AG10803 (cell line): ENCODE measurements at places on chromosomes 16 and 17.

- DNase-seq = no peak
These were observed 157.0 kb downstream of the COPRS start for GRCh38 chr17:31702041-31702440.

DNA sequence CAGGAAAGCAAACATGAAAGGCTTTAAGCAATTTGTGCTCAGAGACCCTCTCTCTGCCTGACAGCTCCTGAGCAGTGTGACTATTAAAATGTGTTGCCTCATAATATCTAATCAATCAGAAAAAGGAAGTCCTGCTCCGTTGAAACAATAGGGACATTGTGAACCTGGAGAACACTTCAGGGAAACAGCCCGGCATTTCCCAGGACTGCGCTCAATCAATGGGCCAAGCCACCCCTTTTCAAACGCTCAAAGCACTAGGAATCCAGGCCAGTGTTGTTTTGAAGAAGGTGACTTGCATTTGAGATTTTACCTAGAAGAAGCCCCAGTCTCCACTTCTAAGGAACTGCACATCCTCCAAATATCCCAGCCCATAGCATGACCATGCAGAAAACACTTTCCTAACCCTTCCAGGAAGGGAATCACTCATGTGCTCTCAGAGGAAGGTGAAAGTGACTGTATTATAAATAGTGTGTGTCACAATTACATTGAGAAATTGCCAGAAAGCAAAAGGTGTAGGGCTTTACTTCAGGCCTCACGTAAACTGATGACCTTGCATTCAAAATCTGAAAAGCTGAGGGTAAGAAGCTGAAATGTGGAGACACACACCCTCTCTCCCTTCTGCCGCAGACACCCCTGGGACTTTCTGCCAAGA lies 19.4 kb downstream of the CDRT4 start:
- DNase-seq = no peak

DNA sequence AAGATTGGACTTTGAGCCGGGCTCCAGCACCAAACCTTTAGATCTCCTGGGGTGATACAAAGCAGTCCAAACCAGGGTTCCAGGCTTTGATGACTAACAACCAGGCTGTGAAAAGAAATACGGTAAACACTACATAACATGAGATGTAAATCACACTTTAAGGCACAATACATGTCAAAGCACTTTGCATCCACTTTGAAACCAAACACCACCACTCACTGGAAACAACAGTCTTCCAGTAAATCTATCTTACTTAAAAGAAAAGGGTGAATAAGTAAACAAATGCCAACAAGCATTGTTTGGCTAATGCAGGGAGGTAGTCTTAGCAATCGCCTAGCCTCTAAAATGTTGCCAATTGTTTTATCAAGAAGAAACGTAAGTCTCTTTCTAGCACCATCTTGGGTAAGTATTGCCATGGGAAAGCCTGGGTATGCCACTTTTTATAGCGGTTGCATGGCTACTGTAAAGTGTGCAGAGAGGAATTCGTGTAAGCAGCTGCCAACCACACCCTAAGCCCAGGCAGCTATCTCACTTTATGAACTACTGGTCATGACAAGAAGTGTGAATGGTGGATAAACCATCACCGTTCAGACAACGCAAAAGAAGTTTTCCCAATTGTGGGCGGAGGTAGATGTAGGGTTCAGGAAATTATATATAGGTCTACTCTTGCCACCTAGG lies 267.4 kb upstream of the PSMD7 start:
- no peak for DNase-seq

GRCh38 chr17:20216853-20217252 lies 207.7 kb downstream of the SPECC1 start:
- no peak for DNase-seq

DNA sequence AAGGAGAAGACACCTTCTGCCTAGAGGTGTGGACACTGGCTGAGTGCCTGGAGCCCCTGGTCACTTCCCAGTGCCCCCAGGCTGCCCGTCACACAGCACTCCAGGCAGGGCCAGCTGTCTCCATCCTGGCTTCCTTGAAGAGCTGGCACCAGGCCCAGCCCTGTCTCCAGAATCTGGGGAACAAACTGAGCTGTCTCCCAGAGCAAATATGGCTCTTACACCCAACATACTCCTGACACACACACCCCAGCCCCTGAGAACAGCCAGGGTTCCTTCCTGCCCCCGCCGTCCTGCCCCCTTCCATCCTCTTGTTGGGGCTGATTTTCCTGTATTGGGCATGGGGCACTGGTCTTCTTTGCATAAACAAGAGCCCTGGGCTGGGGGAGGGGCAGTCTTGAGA lies 9.1 kb downstream of the NHERF1 start:
- no peak for DNase-seq

GRCh38 chr17:30477774-30478115 lies 537 bp downstream of the GOSR1 start:
- peak; percentile 20 for DNase-seq

GRCh38 chr17:75152922-75153779 lies 1.2 kb downstream of the JPT1 start:
- DNase-seq = no peak

DNA sequence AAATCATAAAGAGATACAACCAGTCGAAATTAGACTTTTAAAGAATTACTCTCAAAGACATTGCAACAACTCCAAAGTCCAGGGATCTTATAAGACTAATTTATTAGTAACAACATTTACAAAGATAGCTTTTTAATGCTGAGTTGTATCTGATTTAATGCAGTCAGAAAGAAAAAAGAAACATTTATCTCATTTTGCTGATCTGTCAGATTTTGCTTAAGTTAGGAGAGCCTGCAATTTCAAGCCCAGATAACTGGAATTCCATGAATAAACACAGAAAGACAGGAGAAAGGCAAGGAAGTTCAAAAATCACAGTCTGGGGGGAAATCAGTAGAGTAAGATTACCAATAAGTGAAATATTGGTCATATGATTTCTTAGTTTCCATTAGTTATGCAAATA lies 22.9 kb downstream of the SLFN11 start:
- DNase-seq = no peak

GRCh38 chr16:5328546-5328945 lies 231.0 kb upstream of the EEF2KMT start:
- DNase-seq = no peak

DNA sequence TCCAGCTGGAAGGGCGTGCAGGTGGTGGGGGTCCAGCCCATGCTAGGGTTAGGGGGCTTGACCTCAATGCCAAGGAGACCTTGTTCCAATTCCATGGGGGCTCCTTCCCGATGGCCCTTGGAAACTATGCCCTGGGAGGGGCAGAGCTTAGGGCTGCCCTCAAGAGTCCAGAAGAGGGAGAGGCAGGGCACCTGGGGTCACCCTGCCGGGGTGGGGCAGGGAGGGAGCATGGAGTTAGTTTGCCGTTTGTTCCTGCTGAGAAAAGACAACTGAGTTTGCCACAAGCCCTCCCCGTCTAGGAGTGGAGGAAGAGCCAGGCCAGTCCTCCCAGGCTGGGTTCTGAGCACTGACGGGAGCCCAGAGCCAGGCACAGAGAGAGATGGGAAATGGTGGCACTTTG lies 21.4 kb downstream of the MMP15 start:
- no peak for DNase-seq

- no peak for DNase-seq
These were observed 177.4 kb downstream of the PRKCB start for GRCh38 chr16:24013054-24013636.

DNA sequence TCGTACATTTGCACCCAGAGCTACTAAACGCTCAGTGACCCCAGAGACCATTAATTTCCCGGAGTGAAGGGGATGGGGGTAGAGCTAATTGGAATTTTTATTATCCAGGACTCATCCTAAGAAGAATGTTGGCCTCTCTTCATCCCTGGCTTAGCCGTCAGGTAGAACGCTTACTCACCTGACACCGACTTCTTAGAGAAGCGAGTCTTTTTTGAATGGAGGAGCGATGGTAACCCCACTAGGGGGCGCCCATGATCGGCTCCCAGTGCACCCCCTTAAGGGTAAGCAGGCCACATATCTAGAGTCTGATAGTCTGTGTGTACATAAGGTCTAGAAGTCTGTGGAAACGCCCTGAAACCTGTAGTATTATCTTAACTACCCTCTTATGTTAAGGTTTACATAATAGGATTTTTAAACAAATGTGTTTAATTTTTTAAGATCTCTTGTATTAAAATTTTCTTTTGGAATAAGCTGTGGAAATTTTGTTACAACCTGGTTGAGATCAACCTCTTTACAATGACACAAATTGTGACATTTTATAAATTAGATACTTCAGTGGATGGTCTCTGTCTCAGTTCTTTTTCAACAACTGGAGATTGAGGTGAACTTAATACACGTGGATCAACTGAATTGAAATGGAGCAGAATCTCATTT lies 229.8 kb downstream of the CPPED1 start:
- DNase-seq = peak; percentile 35

DNA sequence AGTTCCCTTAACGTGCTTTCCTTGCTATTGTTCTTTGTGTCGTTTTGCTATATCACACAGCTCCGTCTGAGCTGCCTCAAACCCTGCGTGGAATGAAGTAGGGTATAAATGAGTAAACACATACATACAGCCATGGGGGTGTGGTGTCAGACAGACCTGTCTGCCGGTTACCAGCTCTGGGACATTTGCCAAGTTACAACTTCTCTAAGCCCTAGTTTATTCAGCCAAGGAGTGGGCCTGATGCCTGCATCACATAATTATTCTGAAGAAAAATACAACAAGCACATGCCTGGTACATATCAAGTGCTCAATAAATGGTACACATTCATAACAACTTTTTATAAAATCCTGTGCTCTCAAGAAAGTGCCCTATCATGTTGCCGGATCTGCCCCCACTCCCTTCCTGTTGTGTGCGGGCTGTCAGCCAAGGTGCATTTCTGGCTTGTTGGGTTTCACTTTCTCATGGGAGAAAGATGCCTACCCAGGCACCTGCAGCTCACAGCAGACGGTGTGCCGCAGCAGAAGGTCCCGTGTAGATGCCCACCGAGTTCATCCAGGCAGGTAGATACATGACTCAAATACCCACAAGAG lies 30.5 kb downstream of the SMPD3 start:
- no peak for DNase-seq

DNA sequence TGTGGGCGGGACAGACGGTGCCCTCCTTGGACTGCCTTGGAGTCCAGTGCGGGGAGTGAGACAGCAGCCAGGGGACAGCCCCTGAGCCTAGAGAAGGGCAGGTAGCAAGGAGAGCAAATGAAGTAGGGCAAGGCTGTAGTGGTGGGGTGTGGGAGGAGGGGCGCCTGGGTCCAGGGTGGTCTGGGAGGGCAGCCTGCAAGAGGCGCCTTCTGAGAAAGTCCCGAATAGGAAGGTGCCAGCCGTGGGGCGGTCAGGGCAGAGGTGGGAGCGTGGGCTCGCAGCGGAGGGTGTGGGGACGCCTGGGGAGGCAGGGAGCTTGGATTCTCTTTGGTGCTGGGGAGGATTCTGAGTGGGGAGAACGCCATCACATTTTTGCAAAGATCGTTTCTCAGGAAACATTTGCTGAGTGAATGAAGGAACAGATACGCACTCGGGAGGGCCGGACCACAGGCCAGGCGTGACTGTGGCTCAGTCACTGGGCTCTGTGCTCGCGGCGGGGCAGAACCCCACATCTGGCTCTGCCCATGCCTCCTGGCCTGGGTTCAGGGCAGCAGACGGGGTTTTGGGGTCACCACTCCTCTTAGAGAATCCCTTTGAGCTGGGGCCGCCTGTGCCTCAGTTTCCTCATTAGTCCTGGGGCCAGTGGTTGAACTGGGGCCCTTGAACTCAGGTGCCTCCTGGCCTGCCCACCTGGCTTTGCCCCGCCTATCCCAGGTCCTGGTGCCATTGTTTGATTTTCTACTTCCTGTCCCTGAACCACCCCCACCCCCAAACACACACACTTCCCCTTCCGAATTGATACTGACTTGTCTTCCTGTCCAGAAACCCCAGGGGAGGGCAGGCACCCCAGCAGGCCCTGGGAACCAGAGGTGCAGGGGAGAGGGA lies 4.2 kb downstream of the SNN start:
- DNase-seq = no peak

GRCh38 chr17:3915995-3916696 lies at the start of gene P2RX1:
P2RX1 (minus strand) TSS chr17:3916465; CDS start chr17:3916225, 240 bp downstream.
- DNase-seq = no peak

DNA sequence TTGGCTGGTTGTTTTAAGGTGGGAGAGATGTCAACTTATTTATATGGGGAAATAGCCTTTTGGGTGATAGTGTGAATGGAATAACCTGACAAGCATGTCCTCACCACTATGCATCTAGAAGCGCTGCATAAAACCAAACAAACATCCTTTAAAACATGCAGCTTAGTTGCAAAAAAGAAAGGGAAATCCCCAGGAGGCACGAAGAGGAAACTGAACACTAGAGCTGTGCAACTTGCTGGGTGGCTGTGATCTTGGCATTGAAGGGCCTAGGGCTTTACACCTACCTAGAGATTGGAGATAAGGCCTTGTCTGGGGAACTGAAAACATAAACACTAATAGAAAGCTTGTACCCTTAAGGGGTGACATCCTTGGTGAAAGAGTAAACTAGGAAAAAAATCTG lies 7.3 kb downstream of the C16orf54 start:
- DNase-seq = no peak

- no peak for DNase-seq
These were observed 257.6 kb upstream of the SDK2 start for GRCh38 chr17:73901661-73902415.

DNA sequence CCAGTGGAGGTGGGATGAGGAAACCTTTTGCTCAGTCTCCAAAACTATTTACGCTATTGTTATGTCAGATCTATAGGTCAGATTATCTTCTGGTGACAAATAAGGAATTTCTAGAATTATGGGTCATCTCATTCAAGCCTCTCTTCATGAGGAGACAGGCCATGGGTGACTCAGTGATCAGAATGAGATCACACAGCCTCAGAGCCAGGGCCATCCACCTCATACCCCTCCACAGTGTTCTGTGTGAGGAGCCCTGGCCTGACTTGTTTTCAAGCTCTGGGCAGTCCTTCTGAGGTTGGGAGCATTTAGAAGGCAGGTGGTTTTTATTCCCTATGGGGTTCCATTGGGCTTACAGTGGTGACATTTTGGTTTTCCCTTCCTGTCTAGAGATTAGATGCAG lies 26.5 kb downstream of the YPEL2 start:
- DNase-seq = peak; percentile 64
